ENCODE measurements at places on chromosomes 1 and 21. TPM values are rescaled to one million over a fixed set of nuclear protein-coding genes. Genes with fewer than 3 reads are reported as not detected.
A peak's percentile ranks its signal among the peaks of the same experiment; 100 is the strongest.

GRCh38 chr1:205942631-205943159 lies 561 bp downstream of the SLC26A9 start:
- no peak for DNase-seq

- no peak for DNase-seq
Observed at GRCh38 chr1:180228648-180229482, 1.2 kb upstream of the LHX4 start.

DNA sequence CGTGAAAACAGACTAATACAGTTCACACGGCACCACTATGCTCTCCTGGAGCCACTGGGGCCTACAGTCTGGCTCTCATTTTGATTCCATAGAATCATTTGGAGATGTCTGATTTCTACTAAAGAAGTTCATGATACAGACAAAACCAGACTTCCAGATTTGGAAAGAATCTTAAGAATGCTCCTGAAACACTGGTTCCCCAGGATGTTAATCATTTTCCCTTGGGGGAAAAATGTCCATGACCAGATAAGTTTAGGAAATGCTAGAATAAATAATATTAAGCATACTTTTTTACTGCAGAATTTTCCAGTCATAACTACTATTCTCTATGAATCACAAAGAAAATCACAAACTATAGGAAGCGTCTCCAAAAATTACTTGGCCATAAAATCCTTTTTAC lies 63.0 kb upstream of the RGS7 start:
- no peak for DNase-seq

The CACNA1E gene
- total RNA-seq, result not detected

- no peak for DNase-seq
Observed at GRCh38 chr1:87246436-87246835, 82.2 kb upstream of the LMO4 start.

DNA sequence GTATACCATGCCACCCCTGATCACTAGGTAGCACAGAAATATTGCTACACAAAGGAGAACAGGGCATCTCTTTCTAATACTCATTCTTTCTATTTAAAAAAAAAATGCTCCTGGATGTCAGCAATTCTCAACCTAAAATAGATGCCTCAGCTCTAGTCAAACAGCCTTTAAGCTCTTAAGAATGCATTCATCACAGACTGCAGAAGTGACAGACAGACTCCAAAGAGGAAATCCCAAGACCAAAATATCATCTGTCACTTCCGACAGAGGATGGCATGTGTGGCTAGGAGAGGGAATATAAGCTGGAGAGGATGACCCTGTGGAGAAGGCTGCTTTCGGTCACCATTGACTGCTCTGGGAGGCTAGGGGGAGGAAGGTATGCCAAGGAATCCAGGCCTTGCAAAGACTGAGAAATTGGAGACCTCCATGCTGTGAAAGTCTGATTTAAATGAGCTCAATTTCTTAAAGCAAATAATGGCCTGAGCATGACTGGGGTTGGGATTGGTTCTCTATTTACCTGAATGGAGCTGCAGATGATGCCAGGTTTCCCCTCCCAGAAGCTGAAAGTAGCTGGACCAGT lies 277.4 kb downstream of the BRINP2 start:
- DNase-seq, result no peak

GRCh38 chr1:85048296-85049064 lies at the start of gene MCOLN3:
MCOLN3 (minus strand) TSS chr1:85048500; CDS start chr1:85045360, 3,140 bp downstream.
- DNase-seq, result no peak

GRCh38 chr1:39671433-39671792 lies 494 bp downstream of the NT5C1A start:
- no peak for DNase-seq

DNA sequence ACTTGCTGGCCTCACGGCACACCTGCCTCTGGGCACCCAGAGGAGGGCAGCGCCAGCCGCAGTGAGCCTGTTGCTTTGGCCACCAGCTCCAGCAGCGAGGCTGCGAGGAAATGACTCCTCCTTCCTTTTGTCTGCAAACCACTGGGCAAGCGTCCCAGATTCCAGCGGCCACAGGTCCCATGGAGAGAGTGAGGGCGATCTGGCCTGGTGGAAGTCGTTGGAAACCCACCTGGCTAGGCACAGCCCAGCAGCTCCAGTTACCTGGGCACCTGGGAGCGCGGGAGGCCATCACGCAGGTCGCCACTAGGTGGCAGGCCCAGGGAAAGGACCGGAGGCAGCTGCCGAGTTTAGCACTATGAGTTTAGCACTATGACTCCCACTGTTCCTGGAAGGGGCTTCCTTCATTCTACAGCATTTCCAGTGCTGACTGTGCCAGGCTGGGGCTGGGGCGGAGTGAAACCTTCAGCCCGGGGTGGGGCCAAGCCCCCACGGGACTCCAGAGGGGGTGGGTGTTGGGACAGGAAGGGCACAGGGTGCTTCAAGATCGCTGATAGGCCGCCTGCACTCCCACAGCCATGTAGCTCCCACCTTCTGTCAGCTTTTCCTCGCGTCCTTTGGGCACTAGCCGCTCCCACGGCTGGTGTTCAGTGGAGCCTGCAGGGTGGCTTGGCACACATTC lies 1.1 kb upstream of the ESPN start:
- no peak for DNase-seq

The BATF3 gene
- total RNA-seq, result 7.6 TPM

The CYP4X1 gene
- 0.25 TPM for total RNA-seq

The FAM3B gene
- total RNA-seq, result not detected

DNA sequence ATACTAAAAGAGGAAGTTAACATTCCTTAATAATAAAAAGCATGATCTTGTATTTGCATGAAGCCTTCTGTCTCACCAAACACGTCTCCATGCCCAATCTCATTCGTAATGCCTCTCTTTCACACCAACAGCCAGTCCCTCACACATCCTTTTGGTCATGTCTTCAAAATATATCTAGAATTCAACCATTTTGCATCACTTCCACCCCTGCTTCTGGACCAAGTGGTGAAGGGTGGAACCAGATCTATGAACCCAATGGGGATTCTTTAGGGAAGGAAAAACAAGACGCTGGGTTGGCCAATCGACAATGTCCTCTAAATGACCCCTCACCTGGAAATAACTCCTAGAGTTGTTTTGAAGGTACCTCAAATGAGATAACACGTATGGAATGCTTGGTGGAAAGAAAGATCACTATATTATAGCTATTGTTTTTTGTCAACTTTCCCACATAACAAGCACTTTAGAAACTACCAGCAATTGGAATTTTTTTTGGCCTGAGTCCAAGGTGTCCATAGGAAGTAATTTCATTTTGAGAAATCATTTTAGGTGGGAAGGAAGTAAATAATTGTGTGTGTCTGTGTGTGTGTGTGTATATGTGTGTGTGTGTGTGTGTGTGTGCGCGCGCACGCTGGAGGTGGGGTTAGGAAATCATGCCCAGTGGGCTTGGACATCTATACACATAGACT lies at the start of gene KCNA10:
TSS of gene KCNA10 (minus strand) at position 51 of the 686 bp plus-strand sequence. CDS start 388 bp downstream, outside the sequence.
- no peak for DNase-seq

The KRTAP21-2 gene
- total RNA-seq, result not detected

The FGR gene
- total RNA-seq, result not detected

The CRYAA gene
- total RNA-seq, result not detected

The CSF1 gene
- 7.7 TPM for total RNA-seq

GRCh38 chr1:29969576-29969975 lies 733.3 kb downstream of the PTPRU start:
- DNase-seq, result no peak

The XCL1 gene
- total RNA-seq, result not detected

DNA sequence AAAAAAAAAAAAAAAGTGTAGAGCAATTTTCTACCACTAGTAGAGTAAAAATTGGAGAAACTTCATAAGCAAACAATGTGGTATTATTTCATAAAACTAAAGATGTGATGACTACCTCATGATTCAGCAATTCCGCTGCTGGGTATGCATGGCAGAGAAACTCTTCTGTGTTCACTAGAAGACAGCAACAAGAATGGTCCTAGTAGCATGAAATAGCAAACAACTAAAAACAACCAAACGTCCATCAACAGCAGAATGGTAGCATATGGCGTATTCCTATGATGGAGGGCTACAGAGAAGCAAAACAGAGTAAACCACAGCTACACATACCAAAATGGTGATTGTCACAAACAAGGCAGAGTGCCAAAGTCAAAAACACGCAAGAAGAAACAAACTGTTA lies 18.9 kb downstream of the HTR1D start:
- peak; percentile 64 for DNase-seq

DNA sequence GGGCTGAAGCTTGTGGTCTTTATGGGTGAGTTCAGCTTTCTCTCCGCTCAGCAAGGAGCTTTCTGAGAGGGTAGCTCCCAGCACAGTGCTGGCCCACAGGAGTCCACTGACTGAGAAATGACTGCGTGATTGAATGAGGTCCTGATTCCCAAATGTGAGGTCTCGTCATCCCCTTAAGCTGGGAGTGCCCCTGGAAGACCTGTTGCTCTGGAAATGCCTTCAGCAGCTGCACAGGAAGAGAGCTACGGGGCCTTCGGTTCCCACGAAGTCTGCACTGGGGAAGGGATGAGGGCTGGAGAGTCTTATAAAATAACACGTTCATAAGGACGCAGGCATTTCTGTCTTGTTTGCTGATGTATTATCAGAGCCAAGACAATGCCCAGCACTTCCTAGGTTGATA lies 14.0 kb downstream of the TNNT2 start:
- DNase-seq, result no peak

GRCh38 chr1:55301912-55302311 lies 86.7 kb upstream of the USP24 start:
- no peak for DNase-seq

The INAVA gene
- total RNA-seq, result 0.10 TPM

DNA sequence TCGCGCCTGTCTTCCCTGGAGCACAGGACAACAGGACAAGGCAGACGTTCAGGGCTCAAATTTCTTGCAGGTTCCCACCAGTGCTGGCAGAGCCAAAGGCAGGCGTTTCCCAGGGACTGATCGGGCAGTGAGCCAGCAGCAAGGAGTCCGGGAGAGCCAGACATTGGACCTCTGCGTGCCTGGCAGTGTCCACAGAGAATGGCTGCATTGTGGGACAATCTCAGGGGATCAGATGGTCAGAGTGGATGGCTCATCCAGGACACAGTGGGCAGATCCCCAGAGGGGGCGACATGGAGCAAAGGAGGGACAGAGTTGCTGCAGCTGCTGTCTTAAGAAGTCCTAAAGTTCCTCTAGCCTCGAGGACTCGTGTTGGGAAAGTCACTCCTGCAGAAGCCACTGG lies 4.6 kb downstream of the TMEM63A start:
- DNase-seq, result peak; percentile 26

The SZRD1 gene
- total RNA-seq, result 49.0 TPM

DNA sequence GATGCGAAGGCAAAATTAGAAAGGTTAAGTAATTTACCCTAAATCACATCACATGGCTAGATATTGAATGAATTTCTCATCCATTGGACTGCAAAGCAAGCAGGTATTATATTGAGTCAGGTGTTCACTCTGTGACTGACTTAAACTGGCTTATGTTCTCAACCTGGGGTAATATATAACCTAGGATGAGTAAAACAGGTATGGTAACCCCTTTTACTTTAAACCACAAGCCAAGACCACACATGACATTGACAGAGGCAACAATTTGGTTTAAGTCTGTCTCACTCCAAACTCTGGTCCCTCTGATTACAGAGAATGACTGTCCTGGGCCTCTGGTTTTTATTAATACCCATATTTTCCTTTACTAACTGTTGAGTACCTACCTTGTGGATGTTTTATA lies 33.3 kb downstream of the MAEL start:
- no peak for DNase-seq

The LRRC53 gene
- not detected for total RNA-seq

The SLC26A9 gene
- 0.06 TPM for total RNA-seq

DNA sequence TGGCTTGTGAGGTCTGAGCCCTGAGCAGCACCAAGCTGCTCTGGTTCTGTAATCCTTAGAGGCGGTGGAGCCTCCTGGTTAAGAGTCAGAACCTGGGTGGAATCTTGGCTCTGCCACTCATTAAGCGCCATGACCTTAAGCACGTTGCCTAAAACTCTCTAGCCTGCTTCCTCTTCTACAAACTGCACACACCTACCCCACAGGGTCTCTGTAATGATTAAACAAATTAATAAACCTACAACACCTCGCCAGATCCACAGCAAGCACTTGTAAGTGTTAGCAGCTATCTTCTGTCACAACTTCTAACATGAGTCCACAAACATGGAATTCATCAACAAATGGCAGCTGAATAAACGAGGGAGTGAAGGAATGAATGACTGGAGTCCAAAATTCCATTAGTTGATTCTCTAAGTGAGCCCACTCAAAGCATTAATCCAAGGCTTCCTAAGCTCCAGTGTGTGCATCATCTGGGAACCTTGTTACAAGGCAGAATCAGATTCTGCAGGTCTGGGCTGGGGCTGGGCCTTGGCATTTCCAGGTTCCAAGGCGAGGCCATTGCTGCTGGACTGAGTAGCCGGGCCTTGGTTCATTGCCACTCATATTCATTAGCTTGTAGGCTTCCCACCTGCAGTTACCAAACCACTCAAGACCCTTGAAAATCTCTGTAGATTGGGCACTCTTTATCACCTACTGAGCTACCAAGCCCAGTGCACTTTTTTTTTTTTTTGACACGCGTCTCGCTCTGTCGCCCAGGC lies 168.6 kb downstream of the HIVEP3 start:
- no peak for DNase-seq

DNA sequence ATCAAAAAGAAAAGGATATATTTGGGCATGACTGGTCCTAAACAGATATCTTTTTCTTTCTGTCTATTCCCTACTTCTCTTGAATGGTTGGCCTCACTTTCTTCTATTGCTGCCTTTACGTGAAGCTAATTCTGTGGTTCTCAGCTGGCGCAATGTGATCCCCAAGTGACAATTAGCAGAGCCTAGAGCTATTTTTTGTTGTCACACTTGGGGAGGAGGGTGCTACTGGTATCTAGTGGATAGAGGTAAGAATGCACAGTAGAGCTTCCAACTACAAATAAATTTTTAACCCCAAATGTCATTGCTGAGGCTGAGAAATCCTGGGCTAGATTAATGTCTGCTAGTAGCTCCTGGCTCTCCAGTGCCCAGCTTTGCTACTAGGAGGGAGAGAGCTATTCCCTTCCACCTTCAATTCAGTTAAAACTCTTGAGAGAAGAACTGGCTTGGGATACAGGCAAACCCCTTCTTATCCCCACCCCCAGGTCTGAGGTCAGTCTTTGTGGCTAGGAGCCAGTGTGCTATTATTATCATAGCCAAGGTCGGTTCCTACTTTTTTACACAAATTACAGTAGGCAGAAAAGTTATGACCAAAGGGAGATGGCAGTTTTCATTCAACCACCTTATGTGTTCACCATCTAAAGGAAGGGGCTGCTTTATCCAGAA lies 102.1 kb downstream of the SNX7 start:
- DNase-seq, result no peak

All from NCI-H460 (cell line).